Stimulated activated CD8-positive, alpha-beta memory T cell treated with anti-CD3 and anti-CD28 coated beads, Interleukin-12 subunit alpha, Interleukin-12 subunit beta, amount 100 ng/mL, for 4 hours (primary cell): ENCODE measurements at places on chromosomes 7 and 10.

- no peak for DNase-seq
These were observed 255.4 kb downstream of the ARHGAP21 start for GRCh38 chr10:24468281-24468751.

- no peak for DNase-seq
These were observed 85.4 kb downstream of the MKX start for GRCh38 chr10:27660268-27660667.

DNA sequence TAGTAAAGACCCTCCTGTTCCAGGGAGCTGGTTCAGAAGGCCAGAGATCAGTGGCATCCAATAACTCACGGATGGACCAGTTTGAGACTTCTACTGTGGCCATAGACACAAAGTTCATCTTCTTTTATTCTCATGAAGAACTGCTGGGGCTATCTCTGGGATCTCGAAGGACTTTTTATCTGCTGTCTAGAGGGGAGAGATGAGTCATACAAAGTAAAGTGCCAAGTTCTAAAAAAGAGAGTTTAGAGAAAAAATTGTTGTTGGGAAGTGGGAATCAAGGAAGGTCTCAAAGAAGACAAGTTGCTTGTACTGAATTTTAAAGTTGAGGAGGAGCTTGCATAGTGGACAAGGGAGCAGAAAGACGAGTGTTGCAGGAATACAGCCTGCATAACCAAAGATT lies 8.0 kb upstream of the FAM221A start:
- DNase-seq: no peak

- no peak for DNase-seq
These were observed 118.7 kb downstream of the RALA start for GRCh38 chr7:39741942-39742623.

GRCh38 chr7:45593877-45594276 lies 19.7 kb downstream of the ADCY1 start:
- DNase-seq: no peak

DNA sequence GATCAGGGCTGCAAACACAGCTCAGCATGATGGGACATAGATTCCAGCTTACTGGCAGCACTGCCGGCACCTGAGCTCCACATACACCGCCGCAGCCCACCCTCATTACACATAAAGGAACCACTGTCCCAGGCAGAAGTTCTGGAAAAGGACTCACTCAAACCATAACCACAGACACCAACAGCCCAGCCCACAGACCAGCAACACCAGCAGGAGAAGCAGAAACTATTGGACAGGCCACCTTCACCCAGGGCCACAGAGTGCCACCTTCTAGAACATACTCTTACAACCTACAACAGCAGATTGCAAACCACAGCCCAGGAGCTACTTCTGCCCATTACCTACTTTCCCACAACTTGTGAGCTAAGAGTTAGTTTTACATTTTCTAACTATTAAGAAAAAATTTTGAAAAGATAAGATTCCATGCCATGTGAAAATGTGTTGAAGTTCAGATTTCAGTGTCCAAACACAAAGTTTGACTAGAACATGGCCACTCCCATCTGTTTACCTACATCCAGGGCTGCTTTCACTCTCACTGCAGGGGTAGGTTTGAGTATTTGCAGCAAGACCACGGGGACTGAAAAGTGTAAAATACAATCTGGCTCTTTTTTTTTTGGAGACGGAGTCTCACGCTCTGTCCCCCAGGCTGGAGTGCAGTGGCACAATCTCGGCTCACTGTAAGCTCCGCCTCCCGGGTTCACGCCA lies 153.0 kb downstream of the TNS3 start:
- DNase-seq: no peak

DNA sequence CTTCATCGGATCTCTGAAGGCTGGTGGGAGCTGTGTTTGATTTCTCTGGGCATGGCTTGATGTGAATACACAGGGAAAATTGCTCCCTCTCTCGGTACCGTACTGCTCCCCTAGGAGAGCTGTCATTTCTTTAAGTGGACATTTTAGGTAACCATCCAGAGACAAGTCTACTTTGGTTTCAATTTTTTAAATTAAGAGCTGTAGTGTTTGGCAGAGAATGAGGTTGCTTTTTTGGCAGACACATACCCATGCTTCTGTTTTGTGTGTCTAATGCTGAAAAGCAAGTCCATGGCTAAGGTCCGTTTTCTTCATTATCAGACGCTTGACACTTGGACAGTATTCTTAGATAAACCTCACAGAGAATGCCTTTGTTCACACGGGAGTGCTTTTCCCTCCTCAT lies 61.3 kb upstream of the TRIL start:
- no peak for DNase-seq

- no peak for DNase-seq
These were observed 90.9 kb downstream of the SH3PXD2A start for GRCh38 chr10:103764296-103765088.

GRCh38 chr10:102775935-102776669 lies 32.4 kb downstream of the WBP1L start:
- DNase-seq: no peak

DNA sequence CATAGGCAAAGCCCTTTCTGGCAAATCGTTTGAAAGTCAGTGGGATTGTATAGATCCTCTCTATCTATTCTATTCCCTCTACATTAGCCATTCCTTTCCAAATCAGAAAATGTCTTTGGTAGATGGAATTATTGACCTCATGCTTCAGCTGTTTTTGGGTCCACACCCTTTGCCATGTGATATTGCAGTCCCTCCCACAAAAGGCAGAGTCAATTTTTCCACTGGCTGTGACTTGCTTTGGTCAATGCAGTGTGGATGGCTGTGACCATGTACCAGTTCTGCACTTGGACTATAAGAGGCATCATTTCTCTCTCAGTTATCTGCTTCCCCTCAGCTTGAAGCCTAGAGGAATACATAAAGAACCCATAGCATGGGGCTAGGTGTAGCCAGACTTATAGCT lies 332.9 kb downstream of the PTEN start:
- no peak for DNase-seq

DNA sequence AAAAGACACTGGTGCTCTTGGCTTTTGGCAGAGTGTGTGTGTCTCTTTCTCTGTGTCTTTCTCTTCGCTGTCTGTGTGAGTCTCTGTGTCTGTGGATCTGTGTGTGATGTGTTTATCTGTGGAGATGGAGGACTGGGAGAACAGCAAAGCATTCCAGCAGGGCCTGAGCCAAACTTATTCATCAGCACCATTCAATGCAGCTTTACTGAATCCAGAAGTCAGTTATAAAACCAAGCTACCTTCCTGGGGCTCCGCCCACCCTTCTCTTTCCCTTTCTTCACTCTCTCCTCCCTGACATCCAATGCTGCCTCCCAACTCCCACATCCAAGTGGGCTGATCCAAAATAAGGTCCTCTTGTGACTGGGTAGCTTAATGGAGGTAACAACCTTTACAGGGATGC lies 3.9 kb downstream of the SGMS1 start:
- DNase-seq: no peak

DNA sequence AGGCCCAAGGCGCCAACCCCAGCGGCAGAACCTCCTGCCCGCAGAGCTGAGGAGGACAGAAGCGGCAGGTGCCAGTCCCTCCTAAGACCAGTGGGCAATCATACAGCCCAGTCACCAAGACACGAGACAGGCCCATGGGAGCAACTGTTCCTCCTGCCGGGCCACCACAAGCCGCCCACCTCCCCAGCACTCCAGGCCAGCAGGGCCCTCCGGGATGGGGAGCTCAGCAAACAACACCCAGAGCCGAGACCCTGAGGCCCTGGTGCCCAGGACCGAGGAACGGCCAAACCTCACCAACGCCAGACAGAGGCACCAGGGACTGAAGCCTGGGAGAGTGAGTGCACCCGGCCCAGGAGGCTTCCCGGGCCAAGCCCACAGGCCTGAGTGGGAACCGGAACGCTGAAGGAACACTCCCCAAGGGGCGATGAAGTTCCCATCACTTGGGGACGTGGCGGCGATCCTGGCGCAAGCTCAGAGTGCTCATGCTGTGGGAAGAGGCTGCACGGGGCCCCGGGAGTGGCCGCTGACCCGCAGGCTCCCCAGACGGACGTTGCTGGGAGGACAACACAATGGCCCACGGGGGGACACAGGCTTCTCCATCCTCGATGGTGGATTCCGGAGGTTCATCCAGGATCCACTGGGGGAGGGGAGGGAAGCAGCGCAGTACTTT lies 35.1 kb downstream of the GPER1 start:
- no peak for DNase-seq

GRCh38 chr10:92278996-92279696 lies 11.7 kb downstream of the CPEB3 start:
- DNase-seq: no peak

- no peak for DNase-seq
These were observed 92.0 kb downstream of the CTBP2 start for GRCh38 chr10:125068406-125068805.

DNA sequence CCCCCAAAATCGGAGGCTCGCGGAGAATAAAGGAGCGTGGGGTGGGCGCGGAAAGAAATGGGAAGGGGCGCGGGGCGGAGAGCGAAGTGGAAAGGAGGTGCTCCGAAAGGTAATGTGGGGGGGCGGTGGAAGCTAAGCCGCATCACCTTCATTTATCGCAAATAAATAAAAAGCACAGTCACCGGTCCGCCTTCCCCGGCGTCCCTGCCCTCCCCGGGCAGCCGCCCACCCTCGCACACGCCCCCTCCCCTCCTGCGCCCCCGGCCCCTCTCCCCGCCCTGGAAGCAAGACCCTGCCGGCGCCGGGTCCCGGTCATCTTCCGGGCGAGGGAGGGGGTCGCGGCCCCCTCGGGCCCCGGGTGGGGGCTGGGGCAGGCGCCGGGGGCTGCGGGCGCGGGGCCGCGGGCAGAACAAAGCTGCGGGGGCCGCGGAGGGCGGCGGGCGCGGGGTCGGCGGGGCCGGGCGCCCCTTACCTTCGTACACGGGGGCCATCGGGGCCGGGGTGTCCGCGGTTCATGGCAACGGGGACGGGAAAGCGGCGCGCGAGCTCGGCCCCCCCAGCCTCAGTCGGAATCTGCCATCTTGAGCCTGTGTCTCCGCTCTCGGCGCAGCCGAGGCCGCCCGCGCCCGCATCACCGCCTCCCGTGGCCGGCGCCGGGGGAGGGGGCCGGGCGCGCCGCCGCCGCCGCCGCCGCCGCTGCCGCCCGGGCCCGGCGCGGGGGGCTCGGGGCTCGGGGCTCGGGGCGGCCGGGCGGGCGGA lies 486 bp downstream of the HIPK2 start:
- DNase-seq: peak; percentile 24

DNA sequence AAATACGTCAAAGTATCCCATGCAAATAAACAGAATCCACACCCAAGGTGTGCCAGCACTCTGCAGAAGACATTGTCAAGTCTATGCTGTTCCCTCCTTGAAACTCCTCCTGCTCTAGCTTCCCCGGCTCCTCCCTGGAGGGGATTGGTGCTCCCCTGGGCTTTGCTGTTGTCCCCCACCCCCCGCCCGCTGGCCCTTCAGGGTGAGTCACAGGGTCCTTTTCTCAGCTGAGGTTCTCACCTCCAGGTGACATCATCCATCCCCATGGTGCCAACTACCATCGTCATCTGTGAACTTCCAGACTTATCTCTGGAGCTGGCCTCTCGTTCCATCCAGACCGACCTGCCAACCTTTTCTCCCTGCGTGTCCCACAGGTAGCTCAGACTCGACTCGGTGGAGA lies 77.0 kb downstream of the ITIH5 start:
- DNase-seq: no peak

DNA sequence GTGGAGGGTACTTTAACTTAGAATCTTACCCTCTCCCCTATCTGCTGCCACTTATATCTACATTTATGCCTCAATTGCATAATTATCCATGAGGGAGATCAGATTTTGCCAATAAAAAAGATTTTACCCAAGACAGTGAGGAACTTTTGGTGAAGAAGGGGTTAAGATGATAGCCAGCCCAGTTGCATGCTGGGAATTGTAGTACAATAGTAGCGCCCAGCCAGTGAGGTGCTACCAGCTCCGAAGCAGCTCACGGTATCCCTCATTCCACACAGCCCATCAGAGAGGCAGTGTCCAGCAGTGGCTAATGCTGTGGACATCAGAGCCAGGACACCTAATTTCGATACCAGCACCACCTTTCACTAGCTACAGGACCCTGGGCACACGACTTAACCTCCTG lies 5.9 kb upstream of the LGI1 start:
- DNase-seq: no peak

DNA sequence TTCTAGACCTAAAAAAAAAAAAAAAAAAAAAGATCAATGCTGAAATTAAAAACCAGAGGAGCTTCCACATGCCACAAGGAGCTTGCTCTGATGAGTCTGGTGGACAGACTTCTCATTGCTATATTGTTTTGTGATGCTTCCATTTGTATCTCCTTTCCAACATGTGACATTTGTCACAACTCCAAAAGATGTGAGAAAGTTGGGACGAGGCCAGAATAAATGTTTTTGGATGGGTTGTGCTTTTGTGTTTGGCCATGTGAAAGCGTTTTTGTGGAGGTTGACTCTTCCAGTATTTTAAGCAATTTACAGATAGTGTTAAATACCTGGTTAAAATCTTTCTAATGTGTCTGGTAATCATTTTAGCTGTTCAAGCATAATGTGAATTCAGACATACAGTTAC lies 280.1 kb downstream of the SKAP2 start:
- no peak for DNase-seq

DNA sequence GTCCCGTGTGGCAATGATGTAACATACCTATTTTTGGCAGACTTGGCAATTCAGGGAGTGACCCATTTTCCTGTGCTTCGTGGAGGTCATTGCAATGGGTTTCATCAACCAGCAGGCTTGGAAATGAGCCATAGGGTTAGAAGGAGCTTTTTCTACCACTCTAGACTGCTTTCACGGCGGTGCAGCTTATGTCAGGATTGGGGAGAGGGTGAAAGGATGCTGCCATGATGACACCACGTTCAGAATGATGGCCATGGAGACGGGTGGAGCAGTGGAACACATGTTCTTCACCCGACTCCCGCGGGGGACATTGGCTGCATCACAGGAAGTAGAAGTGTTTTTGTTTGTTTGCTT lies 220.2 kb downstream of the EMX2 start:
- no peak for DNase-seq

- DNase-seq: no peak
These were observed 40.5 kb downstream of the C10orf120 start for GRCh38 chr10:122659126-122659525.

DNA sequence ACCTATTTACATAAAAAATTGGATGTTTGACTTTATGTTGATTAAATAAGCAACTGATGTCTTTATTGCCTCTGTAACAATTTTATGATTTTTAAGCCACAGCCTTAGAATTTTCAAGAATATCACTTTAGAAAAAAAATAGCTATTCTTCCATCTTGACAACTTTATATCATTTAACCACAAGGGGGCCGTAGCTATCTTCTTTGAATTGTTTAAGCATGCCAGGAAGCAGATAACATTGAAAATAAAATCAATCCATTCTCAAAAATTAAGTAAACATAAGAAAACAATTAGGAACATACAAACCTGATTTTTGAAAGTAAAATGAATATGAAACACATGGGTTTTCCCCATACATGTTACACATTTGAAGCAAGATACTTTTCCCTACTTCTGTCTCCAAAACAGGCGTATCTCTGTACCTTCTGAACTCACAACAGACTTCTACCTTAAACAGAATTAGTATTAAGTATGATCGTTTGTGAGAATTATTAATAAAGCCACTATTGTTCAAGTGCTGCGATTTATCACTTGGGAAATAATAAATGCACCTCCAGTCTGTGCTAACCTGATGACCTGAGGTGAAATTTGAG lies 209.0 kb downstream of the CACNA2D1 start:
- DNase-seq: no peak
